ENCODE measurements at places on chromosomes 7 and 10.

- no peak for DNase-seq
These were observed 241.7 kb downstream of the TMEM26 start for GRCh38 chr10:61211468-61211867.

DNA sequence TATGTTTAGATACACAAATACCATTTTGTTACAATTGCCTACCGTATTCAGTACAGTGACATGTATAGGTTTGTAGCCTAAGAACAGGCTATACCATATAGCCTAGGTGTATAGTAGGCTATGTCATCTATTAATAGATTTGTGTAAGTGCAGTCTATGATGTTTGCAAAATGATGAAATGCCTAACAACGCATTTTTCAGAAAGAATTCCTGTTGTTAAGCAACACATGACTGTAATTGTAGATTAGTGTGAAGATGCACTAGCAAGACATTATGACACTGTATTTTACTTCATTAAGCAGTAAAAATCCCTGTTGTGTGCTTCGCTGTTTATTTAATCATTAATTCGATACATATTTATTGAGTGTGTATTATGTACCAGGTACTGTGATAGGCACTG lies 446.0 kb downstream of the SUGCT start:
- DNase-seq = no peak

- DNase-seq = no peak
These were observed 281.1 kb downstream of the CDK14 start for GRCh38 chr7:90877201-90877600.

DNA sequence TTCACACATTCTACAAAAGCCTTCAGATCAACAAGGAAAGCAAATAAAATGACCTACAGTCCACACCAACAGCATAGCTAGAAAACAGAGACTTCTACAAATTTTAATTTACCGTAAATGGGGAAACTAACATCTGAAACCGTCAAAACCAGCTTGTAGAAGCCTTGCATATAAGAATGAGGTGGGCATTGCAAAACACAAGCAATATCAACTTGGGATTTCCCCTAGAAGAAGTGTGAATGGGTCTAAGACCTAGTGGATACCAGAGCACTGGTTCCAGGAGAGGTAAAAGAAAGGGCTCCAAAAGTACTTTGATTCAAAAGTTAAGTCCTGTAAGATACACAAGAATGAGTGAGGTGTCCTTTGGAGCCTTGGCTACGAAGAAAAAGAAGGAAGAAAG lies 18.7 kb downstream of the RTKN2 start:
- no peak for DNase-seq

GRCh38 chr7:38907066-38907465 lies 1.9 kb downstream of the VPS41 start:
- DNase-seq = no peak

DNA sequence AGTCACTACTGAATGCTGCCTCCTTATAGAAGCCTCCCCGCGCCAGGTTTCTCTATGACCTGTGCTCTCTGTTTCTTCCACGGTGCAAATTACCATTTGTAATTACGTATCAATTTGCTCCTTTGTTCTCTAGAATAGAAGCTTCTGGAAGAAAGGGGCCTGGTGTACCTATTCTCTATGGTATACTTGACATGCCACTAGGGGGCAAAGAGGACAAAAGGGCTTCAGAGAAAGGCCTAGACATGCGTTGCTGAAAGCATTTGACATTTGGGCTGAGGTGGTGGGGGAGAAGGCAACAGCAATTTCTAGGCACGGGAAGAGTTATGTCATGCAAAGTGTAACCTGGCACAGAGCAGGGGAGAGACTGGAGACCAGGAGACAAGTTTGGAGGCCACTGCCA lies 148.7 kb downstream of the WDR11 start:
- no peak for DNase-seq

DNA sequence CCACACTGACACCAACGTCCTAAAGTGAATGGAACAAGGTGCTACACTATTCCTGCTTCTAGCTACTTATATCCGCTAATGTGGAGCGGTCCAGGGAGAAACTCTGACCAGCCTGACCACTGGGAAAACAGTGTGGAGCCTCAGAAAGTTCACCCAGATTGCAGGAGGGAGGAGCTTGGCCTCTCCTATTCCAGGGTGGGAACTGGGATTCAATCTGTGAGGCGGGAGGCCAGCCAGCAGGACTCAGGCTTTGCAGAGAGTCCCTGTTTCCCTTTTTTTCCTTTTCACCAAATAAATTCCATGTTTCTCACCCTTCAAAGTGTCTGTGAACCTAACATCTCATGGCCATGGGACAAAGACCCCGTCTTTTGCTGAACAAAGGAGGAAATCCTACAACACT lies 86.4 kb upstream of the SEMA3C start:
- no peak for DNase-seq

DNA sequence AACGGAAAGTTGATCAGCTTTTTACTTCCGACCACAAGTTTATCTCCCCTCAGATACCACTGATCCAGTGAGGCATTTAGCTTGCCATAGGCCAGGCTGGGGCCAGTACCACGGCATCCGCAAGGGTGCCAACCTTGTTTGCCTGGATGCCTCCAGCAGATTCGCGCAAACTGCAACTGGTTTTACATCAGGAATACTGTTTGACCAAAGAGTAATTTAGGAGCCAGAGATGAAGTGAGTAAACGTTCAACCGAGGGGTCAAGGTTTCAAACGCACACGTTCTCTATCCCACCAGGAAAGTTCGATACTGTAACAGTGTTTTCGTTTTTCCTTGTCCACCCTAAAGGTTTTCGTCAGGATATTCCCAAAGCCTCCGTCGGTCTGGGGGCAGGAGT lies 266 bp upstream of the MDFIC start:
- no peak for DNase-seq

Measured in omental fat pad (tissue), 4 donors.